CD4-positive, alpha-beta T cell treated with Interleukin-6 at 100 ng/mL for 8 hours (primary cell): ENCODE measurements at places on chromosomes 1 and 21.

DNA sequence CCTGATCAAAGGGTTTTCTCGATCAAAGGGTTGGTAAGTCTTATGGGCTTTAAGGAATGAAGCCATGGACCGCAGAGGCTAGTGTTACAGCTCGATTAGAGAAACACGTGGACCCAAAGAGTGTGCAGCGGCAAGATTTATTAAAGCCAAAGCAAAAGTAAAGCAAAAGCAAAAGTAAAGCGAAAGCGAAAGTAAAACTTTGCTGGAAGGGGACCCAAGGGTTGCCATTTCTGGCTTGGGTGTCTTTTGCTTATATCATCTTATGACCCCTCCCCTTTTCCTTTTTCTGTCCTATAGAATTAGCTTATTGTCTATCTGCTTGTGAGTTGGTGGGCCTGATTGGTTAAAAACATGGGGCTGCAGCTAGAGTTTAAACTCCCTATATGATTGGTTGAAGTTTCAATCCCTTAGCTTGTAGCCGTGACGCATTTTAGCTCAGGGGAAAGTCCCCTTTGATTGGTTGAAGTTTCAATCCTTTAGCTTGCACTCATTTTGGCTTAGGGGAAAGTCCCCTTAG, 957.0 kb downstream of the AMY1C start:
- no peak for DNase-seq

DNA sequence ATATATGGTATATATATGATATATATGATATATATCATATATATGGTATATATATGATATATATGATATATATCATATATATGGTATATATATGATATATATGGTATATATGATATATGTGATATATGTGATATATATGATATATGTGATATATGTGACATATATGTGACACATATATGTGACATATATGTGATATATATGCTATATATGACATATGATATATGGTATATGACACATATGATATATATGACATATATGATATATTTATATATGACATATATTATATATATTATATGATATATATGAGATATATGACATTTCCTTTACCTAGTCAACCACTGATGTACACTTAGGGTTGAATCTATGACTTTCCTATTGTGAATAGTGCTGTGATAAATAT, 36.1 kb upstream of the EEIG2 start:
- no peak for DNase-seq

DNA sequence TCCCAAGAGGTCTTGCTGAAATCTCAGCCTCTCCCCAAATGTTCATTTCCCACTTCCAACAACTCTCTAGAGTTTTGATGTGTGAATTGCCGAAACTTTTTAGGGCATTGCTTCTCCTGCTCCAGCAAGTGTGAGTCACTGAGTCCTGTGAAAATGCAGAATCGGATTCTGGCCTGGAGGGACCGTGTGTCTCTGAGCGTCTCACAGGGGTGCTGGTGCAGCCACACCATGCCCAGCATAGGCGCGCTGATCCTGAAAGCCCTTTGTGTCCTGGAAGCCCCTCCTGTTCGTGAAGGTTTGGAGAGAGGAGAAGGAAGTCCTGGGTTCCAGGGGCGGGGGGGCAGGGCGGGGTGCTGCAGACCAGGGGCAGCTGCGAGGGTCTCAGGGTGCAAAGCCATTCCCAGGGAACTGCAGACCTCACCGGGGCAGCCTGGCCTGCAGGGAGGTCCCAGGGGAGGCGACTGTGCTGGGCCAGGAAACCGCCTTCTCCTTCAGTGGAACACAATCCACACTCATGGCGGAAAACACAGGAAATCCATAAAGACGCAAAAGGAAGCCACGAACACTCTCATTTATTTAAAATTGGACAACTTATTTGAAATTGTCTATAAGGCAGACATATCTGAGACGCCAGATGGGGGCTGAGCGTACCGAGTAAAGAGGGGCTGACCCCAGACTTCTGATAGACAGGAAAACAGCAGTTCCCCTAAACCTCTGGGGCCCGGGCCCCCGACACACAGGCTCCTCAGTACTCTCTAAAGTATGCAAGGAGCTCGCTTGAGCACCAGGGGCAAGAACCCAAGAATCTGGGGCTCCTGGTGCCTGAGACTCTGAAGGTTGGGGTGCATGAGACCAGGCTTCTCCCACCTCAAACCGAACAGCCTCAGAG, 43.5 kb upstream of the ADARB1 start:
- no peak for DNase-seq

DNA sequence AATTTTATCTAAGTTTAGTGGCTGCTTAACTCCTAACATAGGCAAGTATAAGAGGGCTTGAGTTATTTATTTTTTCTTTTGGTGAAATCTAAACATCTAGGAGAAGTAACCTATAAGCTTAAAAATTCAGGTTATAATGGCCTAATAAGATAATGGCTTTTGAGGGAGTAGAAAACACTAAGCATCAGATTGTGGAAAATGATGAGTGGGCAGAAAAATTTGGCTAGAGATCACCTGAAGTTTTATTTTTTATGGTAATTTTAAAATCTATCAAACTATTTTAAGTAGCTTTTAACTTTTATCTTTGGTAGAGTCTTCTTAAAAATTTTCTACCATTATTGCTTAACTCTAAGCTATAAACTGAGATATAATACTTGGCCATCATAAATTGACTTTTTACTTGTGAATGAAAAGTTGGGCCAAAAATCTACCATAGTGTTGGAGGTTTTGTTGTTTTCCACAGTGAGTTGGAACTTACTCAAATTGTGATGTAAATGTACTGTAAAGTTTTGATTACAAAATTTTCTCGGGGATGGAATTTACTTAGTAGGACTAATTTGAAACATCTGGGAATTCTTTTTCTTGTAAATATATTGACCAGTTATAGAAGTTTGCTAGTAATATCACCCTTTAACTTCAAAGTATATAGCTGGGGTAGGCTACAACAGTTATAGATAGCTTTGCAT, 63.9 kb downstream of the USP25 start:
- DNase-seq, result no peak

GRCh38 chr21:17548262-17548661, 35.4 kb downstream of the CXADR start:
- DNase-seq, result no peak

DNA sequence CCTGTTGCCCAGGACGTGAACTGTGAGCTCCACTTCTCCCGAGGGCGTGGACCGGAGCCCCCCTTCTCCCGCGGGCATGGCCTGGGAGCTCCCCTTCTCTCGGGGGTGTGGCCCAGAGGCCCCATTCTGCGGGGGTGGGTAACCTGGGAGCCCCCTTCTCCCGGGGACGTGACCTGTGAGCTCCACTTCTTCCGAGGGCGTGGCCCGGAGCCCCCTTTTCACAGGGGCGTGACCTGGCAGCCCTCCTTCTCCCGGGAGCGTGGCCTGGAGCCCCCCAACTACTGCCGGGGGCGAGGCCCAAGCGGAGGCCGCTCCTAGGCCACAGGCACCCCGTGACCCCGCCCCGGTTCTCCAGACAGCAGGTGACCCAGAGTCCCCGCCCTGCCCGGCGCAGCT, 320 bp downstream of the C1orf174 start:
- no peak for DNase-seq

DNA sequence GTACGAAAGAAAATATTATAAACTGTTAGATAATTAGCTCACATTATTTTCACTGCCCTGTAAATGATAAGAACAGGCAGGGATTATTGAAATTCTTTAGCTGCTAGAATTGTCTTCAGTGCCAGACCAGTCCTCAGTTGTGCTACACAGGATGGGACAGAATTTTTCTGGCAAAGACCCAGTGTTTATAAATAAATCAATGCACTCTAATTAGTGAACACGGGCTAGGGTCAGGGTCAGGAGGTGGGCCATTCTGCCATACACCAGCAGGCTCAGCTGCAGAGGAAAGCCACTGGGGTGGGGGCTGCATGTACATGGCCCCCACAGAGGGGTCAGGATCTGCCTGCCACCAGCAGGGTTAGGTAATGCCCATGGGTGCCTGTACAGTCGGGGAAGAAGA, 6.4 kb downstream of the BCAR3 start:
- DNase-seq, result no peak

DNA sequence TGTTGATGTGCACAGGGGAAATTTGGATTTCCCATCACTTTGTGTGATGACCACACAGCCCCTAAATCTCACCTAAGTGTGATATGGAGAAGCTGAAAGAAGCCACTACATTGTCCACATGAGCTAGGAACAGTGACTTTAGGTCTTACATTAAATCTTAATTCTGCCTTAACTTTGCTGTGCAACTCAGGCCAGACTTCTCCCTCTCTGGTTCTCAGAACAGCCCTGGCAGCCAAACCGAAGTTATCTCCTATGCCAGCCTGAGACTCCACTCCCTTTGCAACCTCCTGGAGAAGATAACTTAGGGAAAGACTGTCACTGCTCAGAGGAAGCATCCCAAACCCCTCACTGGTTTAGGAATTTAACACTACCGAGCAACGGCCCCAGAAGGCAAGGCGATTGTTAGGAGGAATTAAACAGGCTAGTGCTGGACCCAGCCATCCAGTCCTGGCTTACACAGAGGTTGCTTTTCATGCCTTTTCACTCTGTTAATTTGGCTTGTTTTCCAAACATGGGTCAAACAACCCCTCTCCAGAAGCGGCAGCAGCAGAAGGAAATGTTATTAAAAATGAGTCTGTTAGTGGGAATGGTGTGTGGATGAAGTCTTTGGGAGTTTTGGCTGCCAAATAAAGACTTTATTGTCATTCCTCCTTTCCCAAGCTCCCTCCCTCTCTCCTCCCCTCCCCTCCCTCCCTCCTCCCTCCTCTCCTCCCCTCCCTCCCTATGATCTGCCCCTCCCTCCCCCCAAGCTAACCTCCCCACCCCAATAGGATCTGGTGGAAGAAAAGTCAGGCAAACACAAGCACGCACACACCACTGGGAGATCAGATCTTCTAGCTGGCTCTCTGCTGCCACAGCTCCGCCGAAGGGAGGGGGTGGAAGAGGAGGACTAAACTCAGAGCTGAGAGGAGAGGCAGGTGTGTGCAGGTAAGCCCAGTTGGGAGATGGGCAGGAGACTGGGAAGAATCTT, at the start of gene PRELP:
TSS of gene PRELP (plus strand) at position 795 of the 970 bp plus-strand sequence. CDS start 7,379 bp downstream, outside the sequence.
- no peak for DNase-seq

GRCh38 chr1:92478393-92478792, 8.3 kb downstream of the GFI1 start:
- DNase-seq, result no peak

DNA sequence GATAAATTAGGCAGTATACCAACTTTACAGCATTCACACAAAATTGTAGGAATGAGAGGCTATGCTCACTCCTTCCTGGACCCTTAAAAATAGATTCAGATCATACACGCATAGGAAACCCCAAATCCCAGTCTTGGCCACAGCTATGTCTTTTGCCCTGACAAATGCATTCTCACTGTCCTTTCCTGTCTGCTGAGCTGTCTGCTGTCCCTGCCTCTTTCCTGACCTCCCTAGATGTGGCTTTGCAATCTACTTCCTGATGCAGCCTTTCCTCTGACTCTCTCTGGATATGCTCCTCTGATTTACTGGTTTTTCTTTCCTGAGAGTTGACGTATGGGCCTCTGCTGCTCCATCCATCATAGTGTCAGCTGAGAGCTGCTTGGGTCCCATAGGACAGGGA, 59.8 kb upstream of the SLC35F3 start:
- no peak for DNase-seq

- DNase-seq, result no peak
Observed at GRCh38 chr1:95311014-95311413, 77.0 kb downstream of the RWDD3 start.

DNA sequence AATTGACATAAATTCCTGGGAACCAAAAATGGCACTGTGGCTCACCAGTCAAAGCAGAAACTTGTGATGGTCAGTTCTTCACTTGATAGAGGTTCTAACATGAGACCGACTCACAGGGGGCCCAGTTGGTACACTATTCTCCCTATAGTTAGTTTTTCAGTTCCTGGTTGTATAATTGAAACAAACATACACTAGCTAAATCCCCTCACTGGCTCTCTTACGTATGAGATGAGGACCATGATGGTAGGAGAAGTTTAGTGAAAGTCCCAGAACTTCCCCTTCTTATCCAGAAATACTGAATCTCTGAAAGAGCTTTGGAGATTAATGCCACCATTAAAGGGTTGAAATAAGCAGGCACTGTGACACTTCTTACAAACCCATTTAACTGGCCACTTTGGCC, 2.8 kb upstream of the S100B start:
- no peak for DNase-seq

DNA sequence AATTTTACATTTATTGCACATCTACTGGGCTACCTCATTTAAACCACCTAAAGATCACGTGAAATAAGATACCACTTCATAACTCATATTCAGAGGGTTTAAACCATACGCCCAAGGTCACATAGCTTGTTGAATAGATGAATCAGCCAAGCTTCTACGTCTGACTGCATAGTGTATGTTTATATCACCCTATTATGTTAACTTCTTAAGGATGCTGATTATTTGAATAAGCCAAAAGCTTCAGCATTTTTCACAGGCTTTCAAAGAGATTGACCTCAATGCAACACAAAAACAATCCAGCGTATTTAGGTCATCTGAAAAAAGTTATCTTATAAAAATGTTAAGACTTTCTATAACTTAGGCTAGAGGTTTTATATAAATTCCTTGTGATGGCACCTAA, 373.8 kb downstream of the TGFB2 start:
- DNase-seq, result no peak

DNA sequence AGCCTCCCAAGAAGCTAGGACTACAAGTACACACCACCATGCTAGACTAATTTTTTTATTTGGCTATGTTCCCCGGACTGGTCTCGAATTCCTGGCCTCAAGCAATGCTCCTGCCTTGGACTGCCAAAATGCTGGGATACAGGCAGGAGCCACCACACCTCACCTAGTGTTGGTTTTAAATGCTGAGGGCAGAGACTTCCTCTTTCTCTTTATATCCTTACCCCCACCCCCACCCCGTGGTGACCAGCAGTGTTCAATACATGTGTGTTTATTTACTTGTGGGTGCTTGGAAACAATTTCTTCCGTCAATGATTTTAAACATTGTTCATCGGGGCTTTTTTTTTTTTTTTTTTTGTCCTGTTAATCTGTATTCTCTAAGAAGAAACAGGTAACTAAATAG, 158.9 kb downstream of the ZBTB18 start:
- DNase-seq, result no peak

DNA sequence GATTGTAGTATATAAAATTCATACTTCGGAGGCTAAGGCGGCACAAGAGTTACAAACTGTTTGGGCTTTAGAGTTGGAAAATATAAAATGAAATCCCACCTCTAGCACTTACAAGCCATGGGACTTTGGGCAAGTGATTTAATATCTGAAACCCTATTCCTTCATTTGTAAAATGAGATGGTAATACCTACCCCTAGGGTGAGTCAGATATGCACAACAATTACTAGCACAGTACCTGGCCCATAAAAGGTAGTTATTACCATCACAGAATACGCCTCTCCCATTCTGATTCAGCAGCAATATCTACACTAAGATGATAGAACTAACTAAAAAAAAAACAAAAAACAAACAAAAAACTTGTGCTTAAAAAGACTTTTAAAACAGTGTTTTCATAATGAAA, 3.5 kb downstream of the KLHL12 start:
- DNase-seq, result no peak

DNA sequence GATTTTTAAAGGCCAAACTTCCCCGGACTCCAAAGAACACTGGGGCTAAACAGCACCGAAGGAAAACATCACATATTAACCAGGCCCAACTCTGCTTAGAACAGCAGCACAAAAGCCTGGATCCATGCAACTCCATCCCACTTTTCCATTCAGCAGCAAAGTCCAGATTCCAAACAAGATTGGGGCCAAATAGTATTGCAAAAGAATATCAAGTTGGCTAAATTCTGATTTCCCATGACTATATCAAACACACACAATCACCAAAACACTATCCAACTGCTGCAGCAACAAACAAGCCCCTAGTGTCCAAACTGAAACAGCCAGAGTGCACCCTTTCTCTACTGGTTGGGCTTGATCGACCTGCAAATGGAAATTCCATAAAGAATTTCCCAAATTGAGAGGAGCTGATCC, 19.4 kb upstream of the TMEM125 start:
- DNase-seq, result no peak
